Activated T-helper 17 cell treated with anti-CD3 and anti-CD28 coated beads, Interleukin-2, amount 50 U/mL, for 72 hours (primary cell): ENCODE measurements at places on chromosomes 5 and 9.
A peak's percentile ranks its signal among the peaks of the same experiment; 100 is the strongest.

- no peak for ATAC-seq
Observed at GRCh38 chr9:114409103-114409780, 21.5 kb upstream of the AKNA start.

- peak; percentile 42 for ATAC-seq
Observed at GRCh38 chr5:19928562-19929421, 59.2 kb downstream of the CDH18 start.

DNA sequence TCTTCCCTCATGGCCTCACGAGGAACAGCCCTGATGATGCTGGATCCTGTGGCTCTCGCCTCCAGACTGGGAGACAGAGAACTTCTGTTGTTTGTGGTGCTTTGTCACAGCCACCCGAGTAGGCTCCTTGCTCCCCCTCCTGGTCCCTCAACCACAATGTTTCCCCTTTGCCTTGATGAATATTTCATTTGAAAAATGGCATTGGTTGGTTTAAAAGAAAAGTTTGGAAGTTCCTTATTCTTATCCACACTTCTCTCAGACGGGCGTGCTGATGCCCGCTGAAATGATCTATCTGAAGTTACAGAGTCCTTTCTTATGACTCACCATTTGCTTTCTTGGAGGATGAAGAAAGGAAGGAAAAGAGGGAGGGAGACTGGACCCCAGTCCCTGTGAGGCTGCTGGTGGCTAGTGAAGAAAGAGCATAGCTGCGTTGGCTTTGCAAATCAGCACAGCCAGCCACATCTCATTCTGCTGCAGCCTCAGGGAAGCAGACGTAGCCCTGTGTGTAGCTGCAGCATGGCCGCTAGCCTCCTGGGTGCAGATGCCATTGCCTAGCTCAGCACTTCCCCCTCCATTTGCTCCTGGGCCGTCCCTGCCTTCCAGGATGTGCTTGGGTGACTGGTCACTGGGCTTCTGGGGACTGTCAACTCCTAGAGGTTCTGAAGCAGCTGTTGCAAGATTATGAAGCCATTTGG is 185.9 kb downstream of the ERCC6L2 start:
- ATAC-seq: peak; percentile 62

GRCh38 chr9:95516734-95517558 is at the start of gene PTCH1:
Gene PTCH1, minus strand, starts transcription at chr9:95516971.
- peak; percentile 62 for ATAC-seq
